Cerebellar nuclear complex (tissue), 1 donor: ENCODE measurements at places on chromosomes 4 and X.

- DNase-seq: no peak
Measured at GRCh38 chr4:151901631-151902030, 140.8 kb upstream of the GATB start.

DNA sequence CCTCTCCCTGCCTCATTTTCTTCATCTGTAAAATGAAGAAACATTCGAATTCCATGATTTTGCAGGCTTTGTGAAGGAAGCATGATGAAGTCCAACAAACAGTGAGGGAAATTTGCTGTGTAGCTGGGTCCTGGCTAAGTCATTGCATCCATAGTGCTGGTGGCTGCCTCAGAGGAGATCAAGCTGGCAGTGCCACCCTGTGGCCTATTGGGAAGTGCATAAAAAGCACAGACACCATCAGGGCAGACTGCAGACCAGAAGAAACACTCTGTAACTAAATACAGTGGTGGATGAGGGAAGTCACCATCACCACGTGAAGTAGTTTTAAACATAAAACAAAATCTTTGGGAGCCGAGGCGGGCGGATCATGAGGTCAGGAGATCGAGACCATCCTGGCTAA, 40.7 kb upstream of the DDX3X start:
- DNase-seq: no peak

DNA sequence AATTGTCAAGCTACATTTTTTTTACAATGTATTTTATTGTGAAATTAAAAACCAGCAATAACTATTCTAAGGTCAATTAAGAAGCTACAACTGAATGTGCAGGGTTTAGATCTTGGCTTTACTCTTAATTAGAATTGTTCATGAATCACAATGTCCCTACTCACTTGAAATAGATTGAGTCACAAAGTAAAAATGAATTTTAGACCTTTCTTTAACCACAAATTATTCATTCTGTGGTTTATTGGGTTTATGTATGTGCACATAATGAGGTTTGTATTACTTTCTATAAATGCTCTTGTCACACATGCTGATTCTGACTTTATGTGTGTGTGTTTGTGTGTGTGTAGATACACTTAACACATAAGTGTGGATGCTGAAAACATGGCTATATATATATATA, 647.0 kb upstream of the AADAT start:
- no peak for DNase-seq

GRCh38 chrX:80846247-80846646, 36.6 kb upstream of the BRWD3 start:
- no peak for DNase-seq

DNA sequence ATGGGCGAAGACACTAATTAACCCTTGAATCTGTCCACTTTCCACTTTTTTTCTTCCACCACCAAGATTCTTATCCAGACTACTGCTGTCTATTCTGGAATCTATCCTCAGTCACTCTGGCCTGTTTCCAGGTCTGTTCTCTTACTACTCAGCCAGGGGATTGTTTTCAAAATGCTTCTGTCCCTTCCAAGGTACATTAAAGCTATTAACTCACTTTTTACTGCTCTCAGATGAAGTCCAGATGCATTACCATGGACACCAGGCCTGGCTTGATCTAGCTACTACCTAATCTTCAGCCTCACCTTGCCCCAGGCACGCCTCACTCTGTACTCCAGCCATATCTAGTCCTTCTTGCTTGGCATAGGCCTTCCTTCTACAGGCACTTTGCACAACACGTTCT, 66.4 kb downstream of the GALNT7 start:
- DNase-seq: no peak

DNA sequence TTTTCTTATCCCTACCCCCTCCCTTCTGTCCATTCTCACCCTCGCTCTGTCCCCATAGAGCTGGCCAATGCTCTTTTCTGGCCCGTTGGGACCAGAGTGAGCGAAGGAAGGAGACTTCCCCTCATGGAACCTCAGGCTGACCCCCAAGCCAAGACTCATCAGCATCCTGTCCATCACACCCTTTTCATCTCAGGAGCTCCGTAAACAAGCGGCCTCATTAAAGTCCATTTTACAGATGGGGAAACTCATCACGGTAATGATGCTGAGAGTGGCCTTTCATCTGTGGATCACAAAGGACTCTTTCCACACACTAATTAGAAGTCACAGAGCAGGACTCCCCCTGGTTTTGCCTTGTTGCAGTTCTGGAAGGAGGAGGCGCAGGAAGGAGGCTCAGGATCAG, 67.4 kb upstream of the SLC34A2 start:
- no peak for DNase-seq

DNA sequence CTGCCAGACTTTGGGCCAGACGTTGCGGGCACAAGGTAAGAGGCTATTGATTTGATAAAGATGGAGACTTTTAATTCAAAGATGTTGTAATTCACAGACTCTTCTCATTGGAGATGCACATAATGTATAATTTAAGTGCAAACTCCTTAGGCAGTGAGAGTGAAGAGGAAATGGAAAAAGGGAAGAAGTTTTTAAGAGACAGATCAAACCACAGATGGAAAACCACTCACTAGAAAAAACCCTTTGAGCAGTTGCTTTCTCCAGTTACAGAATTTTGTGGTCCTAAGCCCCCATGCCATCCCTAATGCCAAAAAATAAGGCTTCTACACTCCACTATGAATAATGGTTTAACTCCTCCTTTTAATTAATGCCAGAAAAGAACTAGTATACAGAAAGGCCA, 977.1 kb upstream of the PRKX start:
- DNase-seq: no peak

DNA sequence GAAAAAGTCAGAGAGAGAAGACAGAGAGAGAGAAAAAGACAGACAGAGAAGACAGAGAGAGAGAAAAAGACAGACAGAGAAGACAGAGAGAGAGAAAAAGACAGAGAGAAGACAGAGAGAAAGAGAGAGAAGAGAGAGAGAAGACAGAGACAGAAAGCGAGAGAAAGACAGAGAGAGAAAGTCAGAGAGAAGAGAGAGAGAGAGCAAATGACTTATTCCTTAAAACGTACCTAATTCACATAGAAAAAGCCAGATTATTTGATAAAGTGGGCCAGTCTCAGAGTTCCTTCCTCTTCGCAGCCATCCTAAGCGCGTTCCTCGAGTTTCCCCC, 7.4 kb upstream of the SHOX start:
- DNase-seq: no peak

GRCh38 chrX:11766487-11766886, 8.4 kb downstream of the MSL3 start:
- DNase-seq: no peak

- DNase-seq: no peak
Measured at GRCh38 chr4:124910327-124910726, 197.8 kb upstream of the ANKRD50 start.

GRCh38 chrX:22481436-22481835, 208.7 kb downstream of the CBLL2 start:
- DNase-seq: no peak

GRCh38 chr4:124330045-124330444, 382.5 kb downstream of the ANKRD50 start:
- no peak for DNase-seq

- no peak for DNase-seq
Measured at GRCh38 chr4:48954314-48954713, 31.8 kb upstream of the CWH43 start.

- DNase-seq: no peak
Measured at GRCh38 chrX:152817078-152817764, 13.3 kb downstream of the CETN2 start.

GRCh38 chr4:153438916-153439756, 27.0 kb upstream of the TMEM131L start:
- no peak for DNase-seq

DNA sequence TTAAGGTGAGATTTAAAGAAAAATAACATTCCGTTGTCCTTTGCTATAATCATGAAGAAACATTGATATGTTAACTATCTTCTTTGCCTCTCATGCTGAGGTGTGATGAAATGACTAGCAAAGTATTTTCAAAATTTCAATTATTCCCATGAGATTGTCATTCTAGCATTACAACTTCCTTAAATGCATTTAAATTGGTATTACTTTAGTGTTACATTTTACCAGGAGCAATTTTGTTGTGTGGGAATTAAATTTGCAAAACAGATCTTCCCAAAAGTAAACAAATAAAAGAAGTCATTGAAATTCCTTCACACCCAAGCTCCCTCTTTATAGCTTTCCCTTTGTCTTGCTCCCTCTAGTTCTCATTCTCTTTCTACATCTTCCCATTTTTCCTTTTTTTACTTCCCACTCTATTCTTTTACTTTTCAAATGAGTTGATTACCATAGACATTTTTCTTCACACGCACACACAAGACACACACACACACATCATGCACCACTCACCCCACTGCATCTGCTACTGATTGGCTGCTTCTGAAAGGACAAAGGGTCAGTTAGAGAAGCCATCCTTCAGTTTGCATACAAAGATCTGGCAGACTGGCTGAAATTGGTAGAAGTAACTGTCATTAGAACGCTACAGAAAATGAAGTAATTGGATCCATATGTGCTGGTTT, 10.0 kb upstream of the APELA start:
- DNase-seq: no peak

- DNase-seq: no peak
Measured at GRCh38 chr4:48203819-48204218, 65.8 kb downstream of the TEC start.

DNA sequence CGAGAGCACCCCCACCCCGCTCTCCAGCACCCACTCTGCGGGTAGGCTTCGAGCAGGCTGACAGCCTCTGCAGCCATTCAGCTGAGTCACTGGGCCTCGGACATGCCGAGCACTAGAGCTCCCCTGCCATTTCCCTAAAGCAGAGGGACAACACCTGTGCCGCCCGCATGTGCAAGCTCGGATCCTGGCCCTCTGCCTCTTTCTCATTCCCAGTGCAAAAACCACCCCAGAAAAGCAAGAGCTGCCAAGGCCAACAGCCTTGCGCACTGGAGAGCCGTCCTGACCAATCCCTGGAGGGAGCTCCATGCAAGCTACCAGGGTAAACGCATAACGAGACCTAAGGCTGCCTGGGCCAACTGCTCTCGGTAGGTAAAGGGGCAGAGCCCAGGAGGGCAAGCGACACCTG, 5.3 kb downstream of the HCFC1 start:
- no peak for DNase-seq

DNA sequence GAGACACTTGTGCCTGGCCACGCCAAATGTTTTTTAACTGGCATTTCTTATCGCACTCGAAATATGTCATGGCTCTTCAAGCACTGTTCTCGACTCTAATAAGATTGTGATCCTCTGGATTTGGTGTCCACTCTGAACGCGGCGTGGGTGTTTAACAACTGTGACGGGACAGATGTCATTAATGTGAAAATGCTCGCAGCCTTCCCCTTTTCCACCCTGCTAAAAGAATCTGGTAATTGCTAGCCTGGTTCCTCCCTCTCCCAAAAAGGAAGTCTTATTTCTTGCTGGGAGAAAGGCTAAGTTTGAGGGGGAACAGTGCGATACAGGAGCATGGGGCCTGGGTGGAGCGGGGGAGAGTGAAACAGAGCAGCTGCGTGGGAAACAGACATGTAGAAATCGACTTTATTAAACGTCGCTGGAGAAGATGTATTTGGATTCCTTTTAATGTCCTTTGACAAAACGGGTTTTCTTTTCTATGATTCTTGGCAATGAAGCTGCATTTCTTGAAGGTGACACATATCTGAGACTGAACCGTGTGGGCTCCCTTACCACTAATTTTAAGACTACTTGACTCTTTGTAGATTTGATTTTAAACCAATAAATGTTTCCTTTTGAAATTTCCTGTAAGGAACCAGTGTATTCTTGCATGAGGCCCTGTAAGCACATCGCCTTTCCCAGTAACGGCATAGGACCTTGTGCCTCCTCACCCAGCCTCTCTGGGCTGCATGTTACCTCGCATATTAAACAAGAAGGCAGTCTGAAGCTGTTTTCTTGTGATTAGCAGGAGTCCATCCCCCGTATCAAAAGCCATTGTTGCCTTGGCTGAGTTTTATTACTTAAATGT, 17.8 kb downstream of the TBC1D1 start:
- DNase-seq: no peak

DNA sequence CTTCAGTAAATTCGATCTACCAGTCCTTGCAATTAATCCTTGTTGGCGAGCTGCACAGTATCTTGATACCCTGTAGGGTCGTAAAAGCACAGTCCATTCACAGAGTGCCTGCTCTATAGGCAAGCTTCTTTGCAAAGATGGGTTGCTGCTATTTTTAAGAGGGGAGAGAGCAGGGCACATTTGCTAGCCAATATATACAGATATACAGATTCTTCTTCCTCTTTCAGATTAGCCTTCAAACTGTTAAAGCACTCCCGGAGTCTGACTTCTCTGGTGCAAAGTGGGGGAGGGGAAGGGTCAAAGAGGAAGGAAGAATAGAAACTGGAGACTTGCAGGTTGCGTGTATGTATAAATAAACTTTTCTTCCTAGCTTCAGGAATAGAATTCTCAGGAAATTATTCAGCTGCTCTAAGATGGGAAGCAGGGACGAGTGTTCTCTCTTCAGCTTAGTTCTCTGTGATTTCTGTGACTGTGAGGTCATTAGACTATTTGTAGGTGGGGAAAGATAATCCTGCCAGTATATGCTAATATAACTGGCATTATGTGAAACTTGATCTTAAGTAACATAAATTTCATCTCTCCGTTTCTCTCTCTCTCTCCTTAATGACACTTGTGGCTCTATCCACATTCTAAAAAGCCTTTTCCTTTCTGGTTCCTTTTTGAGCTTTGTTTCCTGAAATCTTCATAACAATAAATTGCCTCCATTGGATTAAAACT, at the start of gene CYSLTR1:
TSS of gene CYSLTR1 (minus strand) at position 242 of the 717 bp plus-strand sequence. CDS start 53,865 bp downstream, outside the sequence.
- no peak for DNase-seq

GRCh38 chr4:36111172-36111571, 133.1 kb downstream of the ARAP2 start:
- DNase-seq: no peak

GRCh38 chr4:175875993-175876771, 64.1 kb upstream of the GPM6A start:
- no peak for DNase-seq

- no peak for DNase-seq
Measured at GRCh38 chr4:115187136-115187535, 73.7 kb upstream of the NDST4 start.

- no peak for DNase-seq
Measured at GRCh38 chr4:44845309-44845708, 119.0 kb upstream of the GNPDA2 start.

DNA sequence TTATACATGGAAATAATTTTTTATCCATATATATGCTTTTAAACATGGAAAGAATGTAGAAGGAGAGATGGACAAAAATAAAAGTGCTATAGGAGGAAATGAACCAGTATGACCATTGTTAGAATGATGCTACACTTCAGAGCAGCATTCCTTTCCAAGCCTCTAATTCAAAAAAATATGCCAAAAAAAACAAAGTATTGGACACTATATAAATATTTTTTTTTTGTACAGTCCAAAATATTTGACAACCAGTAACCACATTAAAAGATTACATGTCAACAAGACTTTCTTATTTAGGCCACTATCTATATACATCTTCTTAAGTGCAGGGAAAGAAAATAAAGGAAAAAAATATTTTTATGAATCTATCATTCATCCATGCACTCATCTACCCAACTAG, 198.6 kb downstream of the LRBA start:
- DNase-seq: no peak

- no peak for DNase-seq
Measured at GRCh38 chrX:133943507-133943906, 41.9 kb downstream of the GPC3 start.

GRCh38 chr4:24033626-24034025, 143.8 kb upstream of the PPARGC1A start:
- DNase-seq: no peak
